ENCODE measurements at places on chromosomes 1 and 21. TPM values are rescaled to one million over a fixed set of nuclear protein-coding genes. Genes with fewer than 3 reads are reported as not detected.

KLHDC8A gene
- total RNA-seq, result not detected

SORT1 gene
- total RNA-seq, result 0.46 TPM

F11R gene
- total RNA-seq, result 1.7 TPM

SLC25A34 gene
- total RNA-seq, result not detected

BACE2 gene
- 220 TPM for total RNA-seq

MARK1 gene
- total RNA-seq, result not detected

VSIG8 gene
- not detected for total RNA-seq

GJB5 gene
- not detected for total RNA-seq

TRAF3IP3 gene
- total RNA-seq, result not detected

BEST4 gene
- total RNA-seq, result not detected

OVAAL gene
- total RNA-seq, result not detected

KCNK1 gene
- total RNA-seq, result 0.53 TPM

RBM11 gene
- total RNA-seq, result 1.3 TPM

OR2L3 gene
- total RNA-seq, result not detected

C1orf50 gene
- 1.3 TPM for total RNA-seq

ZMYND12 gene
- 0.07 TPM for total RNA-seq

LRRC39 gene
- total RNA-seq, result not detected

GJA5 gene
- total RNA-seq, result not detected

VWA1 gene
- total RNA-seq, result 0.59 TPM

BOLA1 gene
- 33.3 TPM for total RNA-seq

SPRR2B gene
- not detected for total RNA-seq

FABP3 gene
- total RNA-seq, result 18.5 TPM

GOLT1A gene
- not detected for total RNA-seq

HSPA6 gene
- total RNA-seq, result 1.1 TPM

DHRS3 gene
- total RNA-seq, result 229 TPM

LENEP gene
- total RNA-seq, result not detected

LCE2C gene
- not detected for total RNA-seq

SRSF10 gene
- total RNA-seq, result 46.4 TPM

AGBL4 gene
- not detected for total RNA-seq
